Vagina (tissue), 2 donors: ENCODE measurements at places on chromosomes 7 and 10. TPM values are rescaled to one million over a fixed set of nuclear protein-coding genes. Genes with fewer than 3 reads are reported as not detected.

- no peak for DNase-seq
- H3K27ac ChIP-seq, result no peak overlapping the region
- H3K36me3 ChIP-seq, result no peaks in the 10 kb centered on the region
- no peaks in the 10 kb centered on the region for H3K27me3 ChIP-seq
Observed at GRCh38 chr7:65238785-65239184, 134.9 kb upstream of the ZNF92 start.

GPER1 gene
- total RNA-seq, result 8.3 TPM

DNA sequence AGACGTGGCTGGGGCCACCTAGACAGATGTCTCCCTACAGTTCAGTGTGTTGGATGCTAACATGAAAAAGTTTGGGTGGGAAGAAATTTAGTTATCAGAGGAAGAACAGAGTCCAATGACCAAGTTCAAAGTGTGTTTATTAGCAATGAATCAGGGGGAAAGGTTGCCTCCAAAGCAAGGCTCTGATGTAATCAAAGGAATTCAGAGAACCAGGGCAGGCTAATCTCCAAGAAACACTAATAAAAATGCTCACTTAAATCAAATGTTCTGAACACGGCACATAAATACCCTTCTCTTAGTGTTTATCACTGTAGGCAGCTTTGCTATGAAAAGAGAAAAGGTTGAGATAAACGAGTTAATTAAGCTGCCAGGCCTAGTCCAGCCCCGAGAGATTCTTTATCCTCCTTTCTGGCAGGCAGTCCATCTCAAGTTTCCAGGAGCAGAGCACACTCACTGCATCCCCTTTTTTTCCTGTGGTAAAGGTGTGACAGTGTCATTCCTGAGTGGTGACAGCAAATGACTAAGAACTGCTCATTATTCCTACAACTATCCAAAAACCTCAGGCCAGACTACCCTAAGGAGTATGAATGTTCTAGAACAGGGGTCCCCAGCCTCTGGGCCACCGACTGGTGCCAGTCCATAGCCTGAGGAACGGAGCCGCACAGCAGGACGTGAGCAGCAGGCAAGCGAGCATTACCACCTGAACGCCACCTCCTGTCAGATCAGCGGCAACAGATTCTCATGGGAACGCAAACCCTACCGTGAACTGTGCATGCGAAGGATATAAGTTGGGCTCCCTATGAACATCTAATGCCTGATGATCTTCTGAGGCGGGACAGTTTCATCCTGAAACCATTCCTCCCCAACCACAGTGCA, 66.9 kb upstream of the FHIP2A start:
- peaks cover 15% of the 10 kb centered on the region for H3K4me1 ChIP-seq
- no peak for DNase-seq
- no peaks in the 10 kb centered on the region for H3K27me3 ChIP-seq
- H3K36me3 ChIP-seq, result no peaks in the 10 kb centered on the region
- H3K4me3 ChIP-seq, result no peak overlapping the region

MBL2 gene
- total RNA-seq, result not detected

CLDN12 gene
- total RNA-seq, result 21.4 TPM

DNA sequence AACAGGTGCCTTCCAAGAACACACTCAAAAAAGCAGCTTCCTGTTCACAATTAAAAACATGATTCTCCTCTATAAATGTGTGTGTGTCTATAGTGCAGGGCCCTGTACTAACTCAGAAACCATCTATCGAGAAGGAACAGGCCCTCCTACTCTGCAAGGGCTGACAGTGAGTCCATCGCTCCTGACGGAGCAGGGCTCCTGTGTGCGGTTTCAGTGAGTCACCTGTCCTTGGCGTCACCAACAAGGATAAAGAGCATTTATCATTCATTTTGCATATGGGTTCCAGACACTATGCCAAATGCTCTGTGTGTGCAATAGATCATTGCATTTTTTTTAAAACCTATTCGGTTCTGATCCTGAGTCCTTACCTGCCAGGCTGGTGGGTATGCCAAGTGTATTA, 63.7 kb downstream of the TACC2 start:
- H3K27me3 ChIP-seq, result no peaks in the 10 kb centered on the region
- H3K36me3 ChIP-seq, result no peaks in the 10 kb centered on the region
- no peak overlapping the region for H3K4me3 ChIP-seq
- H3K27ac ChIP-seq, result peak overlapping the region; percentile 22

GRCh38 chr10:114294549-114294948, 55.5 kb downstream of the VWA2 start:
- no peaks in the 10 kb centered on the region for H3K27me3 ChIP-seq
- H3K4me1 ChIP-seq, result no peaks in the 10 kb centered on the region
- DNase-seq, result no peak
- no peaks in the 10 kb centered on the region for H3K36me3 ChIP-seq
- H3K4me3 ChIP-seq, result no peak overlapping the region

DNA sequence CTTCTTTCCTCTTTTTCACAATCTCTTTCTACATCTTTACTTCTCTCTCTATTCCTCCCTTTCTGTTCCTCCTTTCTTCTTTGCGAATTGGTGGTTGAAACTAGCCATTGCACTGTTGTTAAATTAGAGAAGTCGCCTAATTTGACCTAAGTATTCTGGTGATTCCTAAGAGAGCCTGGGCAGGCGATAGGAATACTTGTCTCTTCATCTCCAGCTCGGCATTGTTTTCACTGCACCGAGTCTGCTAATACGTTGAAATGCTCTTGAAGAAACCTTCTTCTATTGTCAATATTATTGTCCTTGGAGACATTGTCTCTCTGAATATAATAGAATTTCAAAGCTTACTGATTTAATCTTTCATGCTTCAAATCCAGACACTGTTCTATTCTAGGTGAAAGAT, 31.7 kb downstream of the KCND2 start:
- DNase-seq, result no peak
- no peaks in the 10 kb centered on the region for H3K27me3 ChIP-seq
